ENCODE measurements at places on chromosomes 11 and 22. TPM values are rescaled to one million over a fixed set of nuclear protein-coding genes. Genes with fewer than 3 reads are reported as not detected.

DNA sequence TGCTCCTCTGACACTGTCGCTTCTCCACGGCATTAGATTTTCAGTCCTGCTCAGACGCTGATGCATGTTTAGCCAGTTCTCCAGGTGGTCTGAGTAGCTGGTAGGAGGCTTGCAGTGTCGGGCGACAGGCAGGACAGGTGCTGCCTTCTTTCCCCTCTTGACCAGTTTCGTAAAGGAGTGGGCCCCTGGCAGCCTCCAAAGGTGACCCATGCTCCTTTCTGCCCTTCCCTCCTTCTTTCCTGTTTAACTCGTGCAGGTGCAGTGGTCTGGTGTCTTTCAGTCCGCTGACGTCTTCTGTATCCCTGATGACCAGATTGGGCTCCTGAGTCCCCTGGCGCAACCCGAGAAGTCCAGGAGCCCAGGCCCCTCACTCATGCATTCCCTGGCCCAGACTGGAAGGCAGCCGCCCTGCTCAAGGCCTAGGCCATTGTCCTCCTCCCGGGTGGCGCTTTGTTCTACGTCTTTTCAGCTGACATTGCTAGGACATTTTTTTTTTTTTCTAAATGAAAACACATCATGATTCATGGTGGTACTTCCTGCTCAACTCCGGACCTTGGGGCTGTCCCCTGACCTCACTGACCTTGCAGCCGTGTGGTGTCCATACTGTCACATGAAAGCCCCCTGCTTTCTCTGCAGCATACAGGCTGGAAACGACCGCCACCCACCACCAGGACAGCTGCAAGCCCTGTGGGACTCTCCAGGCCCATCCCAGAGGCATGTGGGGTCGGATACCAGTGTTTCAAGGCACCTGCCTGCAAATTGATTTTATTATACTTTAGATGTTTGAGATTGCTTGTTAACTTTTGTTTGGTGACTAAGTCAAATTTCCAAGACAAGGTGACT lies 25.5 kb upstream of the TXNRD2 start:
- DNase-seq = no peak

DNA sequence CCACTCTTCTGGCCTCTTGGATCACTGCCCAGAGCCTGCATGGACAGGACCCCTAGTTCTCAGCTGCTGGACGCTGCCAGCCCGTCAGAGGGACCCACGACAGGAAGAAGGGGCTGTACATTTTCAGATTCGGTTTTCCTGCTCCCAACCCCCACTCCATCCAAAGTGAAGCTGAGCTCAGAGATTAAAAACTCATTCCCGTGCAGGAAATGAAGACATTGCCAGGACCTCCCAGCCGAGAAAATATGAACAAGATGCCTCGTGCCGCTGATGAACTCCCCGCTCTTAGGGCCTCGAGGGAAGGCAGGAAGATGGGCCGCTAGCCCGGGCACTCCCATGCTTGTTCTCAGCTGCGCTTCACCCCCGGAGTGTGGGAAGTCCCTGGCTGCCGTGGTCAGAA lies 36.1 kb downstream of the RPUSD4 start:
- no peak for DNase-seq

DNA sequence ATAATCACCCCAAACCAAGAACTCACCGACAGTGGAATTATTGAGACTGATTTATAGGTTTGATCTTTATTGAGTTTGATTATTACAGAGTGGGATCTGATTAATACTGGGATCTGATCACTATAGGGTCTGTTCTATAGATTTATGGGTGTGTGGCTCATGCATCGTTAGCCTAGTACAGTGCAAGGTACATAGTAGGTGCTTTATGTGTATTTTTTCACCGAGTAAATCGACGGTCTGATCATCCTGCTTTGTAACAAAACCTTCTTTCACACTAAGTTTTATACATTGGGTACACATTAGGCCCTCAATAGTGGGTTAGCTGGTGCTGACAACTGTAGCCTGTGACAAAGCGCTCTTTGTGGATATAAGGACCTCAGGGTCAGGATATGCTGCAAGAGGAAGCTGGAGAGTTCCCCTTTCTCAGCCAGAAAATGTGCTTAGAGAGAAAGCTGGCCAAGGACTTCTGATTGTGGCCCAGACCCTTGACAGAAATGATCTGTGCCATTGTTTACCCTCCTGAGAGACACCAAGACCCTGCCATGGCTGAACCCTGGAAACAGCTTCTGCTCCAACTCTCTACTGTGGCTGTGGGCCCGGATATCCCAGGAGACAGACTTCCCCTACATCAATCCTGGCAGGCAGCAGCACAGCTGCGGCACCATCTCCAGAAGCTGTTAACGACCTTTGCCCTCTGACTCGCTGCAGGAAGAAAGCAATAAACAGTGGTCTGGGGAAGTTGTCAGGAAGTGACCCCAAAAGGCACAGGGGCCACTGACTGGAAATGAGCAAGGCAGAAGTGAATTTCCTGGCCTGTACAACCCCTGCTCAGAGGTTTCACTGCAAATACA lies 16.1 kb upstream of the TPP1 start:
- peak; percentile 32 for DNase-seq

- no peak for DNase-seq
Measured at GRCh38 chr11:96748639-96749370, 359.0 kb downstream of the JRKL start.

GRCh38 chr11:22898036-22898435 lies 37.8 kb upstream of the CCDC179 start:
- DNase-seq = no peak

GRCh38 chr11:107118025-107118720 lies 99.9 kb upstream of the GUCY1A2 start:
- no peak for DNase-seq

- DNase-seq = peak; percentile 67
Measured at GRCh38 chr22:37051391-37052385, at the start of gene KCTD17. Gene KCTD17 (plus strand): TSS chr22:37051742. CDS start chr22:37051761, 19 bp downstream.

GRCh38 chr11:8087185-8087584 lies 6.2 kb downstream of the TUB start:
- no peak for DNase-seq

- DNase-seq = no peak
Measured at GRCh38 chr22:20551805-20552442, 44.5 kb downstream of the MED15 start.

GRCh38 chr11:57704932-57705331 lies 7.1 kb downstream of the MED19 start:
- DNase-seq = no peak

- no peak for DNase-seq
Measured at GRCh38 chr11:106216281-106216680, 138.8 kb downstream of the AASDHPPT start.

GRCh38 chr11:126997196-126997595 lies 3.4 kb downstream of the KIRREL3 start:
- DNase-seq = peak; percentile 34

DNA sequence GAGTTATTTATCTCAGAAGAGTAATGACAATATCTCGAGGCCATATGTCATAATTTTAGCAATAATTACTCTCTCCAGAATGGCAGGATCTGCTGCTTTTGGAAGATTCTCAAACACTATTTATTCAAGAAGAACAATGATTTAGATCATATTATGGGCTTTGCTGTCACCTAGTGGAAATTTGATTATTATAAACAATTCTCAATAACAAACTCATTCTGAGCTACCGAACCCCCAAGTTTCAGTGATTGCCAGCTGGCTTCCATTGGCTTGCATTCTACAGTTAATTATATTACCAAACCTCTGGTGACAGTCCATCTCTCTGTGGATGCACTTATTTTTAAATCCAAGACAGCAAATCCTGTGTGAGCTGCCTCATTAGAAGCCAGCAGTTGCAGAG lies 27.9 kb upstream of the SLC36A4 start:
- DNase-seq = peak; percentile 59

GRCh38 chr22:17804331-17805080 lies 30.2 kb upstream of the BID start:
- DNase-seq = no peak

DNA sequence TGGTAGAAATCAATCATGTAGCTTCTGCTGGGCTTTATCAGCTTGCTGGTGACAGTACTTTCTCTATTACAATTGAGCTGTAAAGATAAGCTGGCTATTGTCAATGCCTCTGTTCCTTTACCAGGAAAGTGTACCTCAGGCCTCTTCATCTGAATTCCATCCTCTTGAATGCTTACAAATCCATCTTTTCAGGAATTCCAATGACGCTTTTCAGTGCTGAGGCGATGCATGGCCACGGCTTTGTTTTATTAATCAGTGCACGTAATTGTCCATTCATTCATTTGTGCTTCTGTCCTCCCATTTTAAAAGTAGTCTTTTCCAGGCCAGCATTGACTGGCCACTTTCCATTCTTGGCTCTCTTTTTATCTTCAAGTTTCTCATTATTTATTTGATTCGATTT lies 202.0 kb downstream of the PGR start:
- no peak for DNase-seq

GRCh38 chr11:120954381-120954780 lies 69.5 kb upstream of the TBCEL start:
- DNase-seq = no peak

DNA sequence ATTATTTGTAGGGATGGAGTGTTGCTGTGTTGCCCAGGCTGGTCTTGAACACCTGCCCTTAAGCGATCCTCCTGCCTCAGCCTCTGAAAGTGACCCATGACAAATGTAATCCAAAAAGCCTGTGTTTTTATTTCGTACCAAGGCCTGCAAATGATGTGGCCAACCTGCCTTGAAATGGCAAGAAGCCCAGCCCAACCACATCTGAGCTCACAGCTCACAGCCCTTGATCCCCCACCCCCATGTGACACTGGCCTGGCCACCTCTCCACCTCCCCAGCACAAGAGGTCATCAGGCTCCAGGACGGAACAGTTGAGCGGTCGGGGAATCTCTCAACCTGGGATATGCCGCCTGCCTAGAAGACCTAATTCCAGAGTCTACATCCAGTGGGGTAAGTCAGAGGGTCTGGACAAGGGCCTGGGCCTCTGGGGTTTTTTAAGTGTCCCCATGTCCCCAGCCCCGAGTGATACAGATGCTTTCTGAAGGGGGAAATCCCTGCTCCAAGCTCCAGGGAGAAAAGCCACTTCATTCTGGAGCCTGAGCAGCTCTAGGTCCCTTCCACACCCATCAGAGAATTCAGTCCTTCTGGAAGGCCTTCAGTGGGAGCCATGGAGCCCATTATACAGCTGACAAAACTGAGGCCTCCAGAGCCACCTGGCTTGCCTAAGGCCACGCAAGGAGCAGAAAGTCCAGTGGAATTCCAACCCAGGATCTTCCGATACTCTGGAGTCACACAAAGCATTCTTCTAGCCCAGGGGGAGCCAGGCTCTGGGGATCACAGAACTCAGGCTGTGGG lies 70.7 kb downstream of the MN1 start:
- no peak for DNase-seq

DNA sequence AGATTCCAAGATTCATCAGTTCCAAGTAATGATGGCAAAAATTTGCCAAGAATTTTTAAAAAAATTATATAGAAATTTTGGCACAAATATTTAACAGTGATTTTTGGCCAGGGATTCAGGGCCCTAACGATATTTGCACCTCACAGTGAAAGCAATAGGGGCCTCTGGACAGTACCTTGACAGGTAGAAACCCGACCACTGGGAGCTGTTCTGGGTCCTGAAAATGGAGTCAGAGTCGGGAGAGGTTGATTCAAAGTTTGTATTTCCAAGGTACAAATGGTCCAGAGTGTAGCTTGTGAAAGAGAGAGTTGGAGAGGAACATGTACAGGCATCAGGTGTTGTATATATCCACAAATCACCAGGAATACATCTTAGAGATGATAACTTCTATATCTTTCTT lies 41.6 kb downstream of the MRGPRX2 start:
- no peak for DNase-seq

DNA sequence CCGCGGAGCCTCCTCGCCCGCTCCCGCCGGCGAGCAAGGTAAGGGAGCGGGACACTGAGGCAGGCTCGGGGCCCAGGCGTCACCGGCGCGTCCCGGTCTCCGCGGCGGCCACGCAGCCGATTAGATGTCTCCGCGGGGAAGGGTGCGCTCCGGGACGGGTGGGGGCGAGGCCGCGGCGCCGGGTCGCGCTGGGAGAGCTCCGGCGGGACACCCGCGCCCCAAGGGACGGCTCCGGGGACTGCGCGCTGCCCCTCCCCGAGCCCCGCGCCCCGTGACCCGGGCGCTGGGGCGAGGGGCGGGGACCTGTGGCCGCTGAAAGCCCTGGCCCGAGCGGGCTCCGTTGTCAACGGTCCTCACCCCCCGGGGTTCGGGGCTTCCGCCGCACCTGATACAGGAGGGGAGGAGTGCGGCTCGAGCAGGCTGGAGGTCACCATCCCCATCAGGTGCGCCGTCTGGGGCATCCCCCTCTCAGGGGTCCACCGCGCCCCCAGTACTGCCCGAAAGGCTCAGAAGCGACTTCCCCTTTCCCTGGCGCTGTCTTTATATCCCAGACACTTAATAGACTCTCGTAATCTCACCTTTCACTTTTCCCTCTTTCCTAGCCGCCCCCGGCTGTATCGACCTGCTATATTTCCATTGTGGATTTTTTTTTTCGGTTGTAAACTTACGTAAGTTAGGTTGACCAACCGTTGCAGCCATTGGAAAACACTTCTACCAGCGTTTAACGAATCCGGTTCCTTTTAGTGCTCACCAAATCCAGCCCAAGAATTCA lies 573 bp downstream of the PPFIA1 start:
- DNase-seq = peak; percentile 32

DNA sequence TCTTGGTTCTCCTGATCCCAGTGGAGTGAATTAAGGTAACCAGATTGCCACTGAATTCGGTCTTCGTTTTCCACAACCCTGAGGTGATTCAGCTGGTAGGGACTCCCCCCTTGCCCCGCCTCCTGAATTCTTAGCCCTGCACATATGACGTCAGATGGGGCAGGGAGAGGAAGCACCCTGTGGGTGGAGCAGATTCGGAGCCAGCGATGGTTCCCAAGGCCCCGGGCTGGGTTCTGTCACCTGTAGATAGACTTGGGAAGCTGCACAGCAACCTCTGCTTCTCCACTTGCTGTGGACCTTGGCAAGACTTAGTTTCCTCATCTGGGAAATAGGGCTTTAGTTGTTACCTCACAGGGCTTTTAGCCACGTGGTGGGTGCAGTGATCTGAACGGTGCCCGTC lies 67.8 kb downstream of the CTTN start:
- DNase-seq = no peak

- no peak for DNase-seq
Measured at GRCh38 chr11:11608783-11609232, 13.0 kb downstream of the GALNT18 start.

- DNase-seq = no peak
Measured at GRCh38 chr22:19509191-19509590, 15.0 kb downstream of the CLDN5 start.

GRCh38 chr22:50304528-50305392 lies 2.7 kb downstream of the PLXNB2 start:
- peak; percentile 96 for DNase-seq

GRCh38 chr22:31583861-31584485 lies 78.0 kb downstream of the PISD start:
- no peak for DNase-seq

- no peak for DNase-seq
Measured at GRCh38 chr11:45079567-45079942, 66.9 kb upstream of the PRDM11 start.

- DNase-seq = no peak
Measured at GRCh38 chr11:77602381-77603088, 12.8 kb downstream of the AQP11 start.

- DNase-seq = peak; percentile 99
Measured at GRCh38 chr11:5151713-5152153, 2.8 kb downstream of the OR52A1 start.

Gene GAB4
- total RNA-seq = not detected

Gene MGAT3
- total RNA-seq = 18.6 TPM

Gene SNX32
- total RNA-seq = not detected

Gene FGF3
- total RNA-seq = not detected

Gene LMO1
- total RNA-seq = not detected

Gene P2RY6
- not detected for total RNA-seq

All from G401 (cell line).